Right cardiac atrium (tissue), 5 donors: ENCODE measurements at places on chromosomes 4 and X.

DNA sequence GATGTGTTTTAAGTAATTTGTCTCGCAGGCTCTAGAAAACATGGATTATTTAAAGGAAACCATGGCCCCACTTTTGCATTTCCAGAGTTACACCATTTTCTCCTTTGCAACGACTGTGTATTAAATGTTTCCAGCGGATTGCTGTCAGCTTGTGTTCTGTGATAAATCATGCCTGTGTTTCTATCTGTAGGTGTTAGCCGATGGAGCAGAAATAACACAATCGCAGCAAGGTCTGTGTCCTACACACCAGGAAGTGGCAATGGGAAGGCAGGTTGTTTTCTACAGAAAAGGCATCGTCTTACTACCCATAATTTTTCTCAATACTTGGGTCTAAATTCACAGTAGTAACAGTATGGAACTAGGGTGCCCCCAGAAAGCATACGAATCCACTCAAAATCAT lies 590.1 kb downstream of the NLGN4X start:
- DNase-seq = no peak

DNA sequence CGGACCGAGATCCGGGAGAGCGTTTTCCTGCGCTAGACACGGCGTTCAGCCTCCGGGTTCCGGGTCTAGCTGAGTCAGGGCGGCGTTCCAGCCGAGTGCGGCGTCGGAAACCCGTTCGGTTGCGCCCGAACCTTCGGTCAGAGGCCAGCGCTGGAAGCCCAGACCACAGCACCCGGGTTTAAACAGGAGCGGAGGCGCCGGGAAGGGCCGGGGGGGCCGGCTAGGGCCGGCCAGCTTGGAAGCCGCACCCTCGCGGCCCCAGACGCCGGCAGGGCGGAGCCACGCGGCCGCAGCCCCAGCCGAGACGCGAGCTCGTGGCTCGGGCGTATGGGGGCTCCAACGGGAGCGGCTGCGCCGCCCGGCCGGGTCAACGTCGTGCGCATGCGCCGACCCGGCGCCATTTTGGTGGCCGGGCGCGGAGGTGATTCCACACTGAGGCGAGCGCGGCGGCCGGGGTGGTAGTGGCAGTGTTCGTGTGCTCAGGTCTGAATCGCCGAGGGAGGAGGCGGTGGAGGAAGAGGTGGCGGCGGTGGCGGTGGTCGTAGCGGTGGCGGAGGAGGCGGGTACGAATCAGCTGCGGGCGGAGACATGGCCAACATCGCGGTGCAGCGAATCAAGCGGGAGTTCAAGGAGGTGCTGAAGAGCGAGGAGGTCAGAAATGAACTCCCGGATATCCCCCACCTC lies at the start of gene UBE2K:
Gene UBE2K (plus strand): TSS at position 397 of the 684 bp plus-strand sequence. CDS start 192 bp downstream, at position 589.
- peak; percentile 92 for DNase-seq

DNA sequence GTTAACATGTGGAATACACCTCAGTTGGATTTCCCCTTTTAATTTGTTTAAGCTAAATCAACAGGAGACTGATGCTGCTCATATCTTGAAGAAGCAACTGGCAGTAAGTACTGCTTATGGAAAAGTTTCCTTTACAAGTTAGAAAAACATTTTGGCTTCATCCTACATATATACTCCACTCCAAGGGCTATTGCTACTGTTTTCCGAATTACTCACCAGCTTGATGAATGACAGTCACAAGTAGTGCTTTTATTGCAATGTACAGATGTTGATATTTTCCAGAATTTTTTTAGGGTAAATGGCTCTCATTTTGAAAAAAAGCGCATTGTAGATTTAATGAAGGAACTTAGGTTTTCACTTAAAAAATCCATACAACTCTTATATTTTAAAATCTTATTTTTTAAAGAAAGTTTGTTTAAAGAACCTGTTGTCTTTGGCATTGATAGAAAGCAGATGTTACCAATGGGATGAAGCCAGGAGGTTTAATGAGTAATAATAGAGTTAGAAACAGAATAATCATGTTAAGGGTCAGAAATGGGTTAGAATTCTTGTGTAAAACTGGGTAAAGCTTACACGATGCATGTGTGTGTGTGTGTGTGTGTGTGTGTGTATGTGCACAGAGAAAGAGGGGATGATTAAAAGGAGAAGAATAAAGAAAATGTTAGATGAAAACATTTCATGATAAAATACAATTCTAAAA lies 272.9 kb downstream of the CFAP299 start:
- DNase-seq = no peak

- DNase-seq = peak; percentile 50
These were observed 18.8 kb downstream of the DOK7 start for GRCh38 chr4:3481783-3482393.

DNA sequence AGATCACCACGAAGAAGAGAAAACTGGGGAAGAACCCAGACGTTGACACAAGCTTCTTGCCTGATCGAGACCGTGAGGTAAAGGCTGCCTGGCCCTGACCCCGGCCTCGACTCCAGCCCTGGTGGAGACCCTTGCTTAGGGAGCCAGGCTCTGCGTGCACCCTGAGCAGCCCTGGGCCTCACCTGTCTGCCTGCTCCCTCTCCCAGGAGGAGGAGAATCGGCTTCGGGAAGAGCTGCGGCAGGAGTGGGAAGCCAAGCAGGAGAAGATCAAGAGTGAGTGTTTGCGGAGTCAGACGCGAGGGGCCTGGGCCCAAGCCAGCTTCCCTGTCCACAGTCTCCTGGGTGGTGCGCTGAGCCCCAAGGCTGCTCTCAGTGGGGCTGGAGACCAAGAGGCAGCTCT lies 4.5 kb downstream of the FAM50A start:
- no peak for DNase-seq

DNA sequence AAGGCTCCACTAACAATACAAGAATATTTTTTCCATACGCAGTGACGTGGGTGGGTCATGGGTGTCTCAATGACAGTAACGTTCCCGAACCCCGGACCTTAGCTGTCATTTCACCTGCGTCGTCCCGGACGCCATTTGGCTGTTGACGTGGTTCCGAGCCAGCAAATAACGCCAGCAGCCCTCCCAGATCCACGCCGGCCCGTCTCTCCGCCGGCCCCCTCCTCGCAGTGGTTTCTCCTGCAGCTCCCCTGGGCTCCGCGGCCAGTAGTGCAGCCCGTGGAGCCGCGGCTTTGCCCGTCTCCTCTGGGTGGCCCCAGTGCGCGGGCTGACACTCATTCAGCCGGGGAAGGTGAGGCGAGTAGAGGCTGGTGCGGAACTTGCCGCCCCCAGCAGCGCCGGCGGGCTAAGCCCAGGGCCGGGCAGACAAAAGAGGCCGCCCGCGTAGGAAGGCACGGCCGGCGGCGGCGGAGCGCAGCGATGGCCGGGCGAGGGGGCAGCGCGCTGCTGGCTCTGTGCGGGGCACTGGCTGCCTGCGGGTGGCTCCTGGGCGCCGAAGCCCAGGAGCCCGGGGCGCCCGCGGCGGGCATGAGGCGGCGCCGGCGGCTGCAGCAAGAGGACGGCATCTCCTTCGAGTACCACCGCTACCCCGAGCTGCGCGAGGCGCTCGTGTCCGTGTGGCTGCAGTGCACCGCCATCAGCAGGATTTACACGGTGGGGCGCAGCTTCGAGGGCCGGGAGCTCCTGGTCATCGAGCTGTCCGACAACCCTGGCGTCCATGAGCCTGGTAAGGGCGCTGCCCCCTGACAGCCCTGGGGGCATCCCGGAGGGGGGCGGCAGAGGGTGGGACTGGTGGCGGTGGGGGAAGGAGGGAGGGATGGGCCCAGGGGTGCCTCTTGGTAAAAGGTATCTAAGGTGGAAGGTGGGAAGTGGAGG lies at the start of gene CPE:
Gene CPE (plus strand): TSS at position 264 of the 933 bp plus-strand sequence. CDS start 214 bp downstream, at position 478.
- DNase-seq = peak; percentile 78

DNA sequence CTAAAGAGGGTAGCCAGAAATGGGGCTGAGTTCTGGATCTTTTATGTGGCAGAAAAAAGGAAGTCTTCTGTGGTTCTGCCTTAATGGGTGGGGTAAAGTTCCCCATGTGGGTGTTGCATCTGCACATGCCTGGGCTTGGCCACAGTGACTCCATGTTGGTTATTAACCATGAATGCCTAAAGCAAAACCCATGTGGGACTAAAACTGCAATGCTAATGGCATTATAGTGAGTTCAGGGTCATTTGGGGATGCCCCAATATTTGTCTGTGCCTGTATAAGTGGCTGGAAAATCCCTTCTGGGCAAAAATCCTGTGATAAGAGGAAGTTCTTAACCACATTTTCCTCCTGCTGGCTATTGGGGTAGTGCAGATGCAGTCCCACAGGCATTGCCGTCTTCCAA lies 857.4 kb downstream of the FAT4 start:
- DNase-seq = no peak

GRCh38 chr4:20926529-20926928 lies 226.3 kb downstream of the PACRGL start:
- DNase-seq = no peak

DNA sequence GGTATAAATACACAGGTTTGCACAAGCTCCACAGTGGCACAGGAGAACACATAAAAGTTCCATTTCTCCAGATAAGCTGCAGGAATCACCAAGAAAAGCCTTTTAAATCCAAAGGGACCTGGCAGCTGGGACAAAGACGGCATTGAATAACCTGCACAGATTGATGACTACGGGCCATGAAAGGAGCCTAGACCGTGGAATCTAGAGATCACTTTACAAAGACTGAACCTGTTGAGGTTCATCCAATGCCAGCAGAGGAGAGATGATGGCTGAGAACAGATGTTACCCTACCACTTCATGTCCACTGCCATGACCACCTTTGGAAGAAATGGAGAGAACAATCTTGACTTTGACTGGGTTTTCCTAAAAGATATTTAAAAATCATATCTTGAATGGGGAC lies 88.7 kb downstream of the PRSS12 start:
- no peak for DNase-seq

- no peak for DNase-seq
These were observed 5.8 kb downstream of the DGAT2L6 start for GRCh38 chrX:70183091-70183490.
